K562 (cell line): ENCODE measurements at places on chromosomes 4 and X. TPM values are rescaled to one million over a fixed set of nuclear protein-coding genes. Genes with fewer than 3 reads are reported as not detected.

The TLR3 gene
- total RNA-seq = not detected in 2 replicates

The PCSK1N gene
- total RNA-seq = 0.36 and 0.55 TPM in 2 replicates

DNA sequence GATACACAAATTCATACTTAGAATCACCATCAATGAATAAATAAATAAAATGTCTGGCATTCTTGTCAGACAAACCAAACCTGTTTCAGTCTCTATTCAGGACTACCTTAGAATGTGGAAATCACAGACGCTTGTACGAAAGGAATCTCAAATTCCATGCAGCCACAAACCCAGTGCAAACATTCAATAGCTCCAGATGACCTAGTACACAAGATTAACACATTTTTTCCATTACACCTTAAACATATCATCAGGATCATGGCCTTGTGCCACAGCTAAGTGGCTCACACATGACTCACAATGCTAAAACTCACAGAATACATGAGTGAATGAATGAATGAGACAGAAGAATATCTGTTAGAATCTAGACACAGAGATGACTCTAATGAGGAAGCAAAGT lies 134.2 kb downstream of the PWWP3B start:
- no peaks in the 10 kb centered on the region for H3K27me3 ChIP-seq
- H3K4me1 ChIP-seq = no peaks in the 10 kb centered on the region
- no peak overlapping the region for H3K4me3 ChIP-seq
- DNase-seq = no peak
- no peaks in the 10 kb centered on the region for H3K36me3 ChIP-seq
- no peak overlapping the region for H3K27ac ChIP-seq

DNA sequence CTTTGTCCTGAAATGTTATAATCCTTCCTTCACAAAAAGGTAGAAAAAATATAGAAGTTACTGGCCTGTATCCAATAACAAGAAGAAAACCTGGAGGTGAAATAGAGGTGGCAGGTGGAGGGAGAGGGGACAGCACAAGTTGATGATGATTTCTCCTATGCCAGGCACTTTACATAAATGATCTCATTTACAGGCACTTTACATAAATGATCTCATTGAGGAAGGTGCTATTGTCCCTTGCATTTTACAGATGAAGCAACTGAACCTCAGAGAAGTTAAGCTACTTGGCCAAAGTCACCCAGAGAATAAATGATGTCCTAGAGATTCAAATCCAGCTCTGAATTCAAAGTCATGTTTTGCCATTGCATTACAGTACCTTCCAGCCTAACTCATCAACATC lies 7.1 kb upstream of the OPHN1 start:
- H3K4me1 ChIP-seq = peaks cover 5% of the 10 kb centered on the region; the same call in 2 of the 3 replicates
- no peaks in the 10 kb centered on the region for H3K36me3 ChIP-seq
- H3K4me3 ChIP-seq = no peak overlapping the region
- H3K27ac ChIP-seq = no peak overlapping the region
- no peak for DNase-seq

The AR gene
- total RNA-seq = 0.04 and 0.07 TPM in 2 replicates

DNA sequence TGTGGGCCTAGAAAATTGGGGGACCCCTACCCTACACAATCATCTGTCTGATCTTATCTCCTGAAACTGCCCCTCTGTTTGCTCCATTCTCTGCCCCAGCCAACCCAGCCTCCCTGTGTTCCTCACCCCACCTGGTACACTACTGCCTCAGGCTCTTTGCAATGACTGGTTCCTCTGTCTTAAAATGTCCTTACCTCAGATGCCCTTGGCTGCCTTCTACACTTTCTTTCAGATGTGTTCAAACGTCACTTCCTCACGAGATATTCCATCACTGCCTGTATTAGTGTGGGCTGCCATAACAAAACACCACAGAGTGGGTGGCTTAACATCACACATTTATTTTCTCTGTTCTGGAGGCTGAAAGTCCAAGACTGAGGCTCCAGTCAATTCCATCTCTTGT lies 29.2 kb downstream of the QDPR start:
- peaks cover 14% of the 10 kb centered on the region; the same call in 1 of the 3 replicates for H3K36me3 ChIP-seq
- no peak for DNase-seq

DNA sequence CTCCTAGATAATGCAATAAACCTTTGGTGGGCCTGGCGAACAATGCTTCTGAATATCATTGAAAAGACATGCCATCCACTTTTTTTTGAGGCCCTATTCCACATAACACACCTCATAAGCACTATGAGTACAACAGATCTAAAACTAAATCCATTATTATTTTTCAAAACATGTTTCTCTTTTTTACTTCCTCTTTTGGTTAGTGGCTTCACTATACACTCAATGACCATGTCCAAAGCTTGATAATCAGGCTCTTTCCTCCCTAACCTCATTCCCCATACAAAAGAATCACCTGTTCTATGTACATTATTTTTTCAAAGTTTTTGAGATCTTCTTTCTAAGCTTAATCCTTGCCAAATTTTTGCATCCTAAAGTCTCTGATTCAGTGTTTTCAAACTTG lies 20.4 kb upstream of the NPY2R start:
- H3K36me3 ChIP-seq = no peaks in the 10 kb centered on the region
- no peaks in the 10 kb centered on the region for H3K4me1 ChIP-seq
- no peaks in the 10 kb centered on the region for H3K27me3 ChIP-seq
- no peak overlapping the region for H3K27ac ChIP-seq

- DNase-seq = no peak
- no peak overlapping the region for H3K4me3 ChIP-seq
- H3K4me1 ChIP-seq = no peaks in the 10 kb centered on the region
Measured at GRCh38 chr4:3220476-3221183, 28.3 kb upstream of the MSANTD1 start.

DNA sequence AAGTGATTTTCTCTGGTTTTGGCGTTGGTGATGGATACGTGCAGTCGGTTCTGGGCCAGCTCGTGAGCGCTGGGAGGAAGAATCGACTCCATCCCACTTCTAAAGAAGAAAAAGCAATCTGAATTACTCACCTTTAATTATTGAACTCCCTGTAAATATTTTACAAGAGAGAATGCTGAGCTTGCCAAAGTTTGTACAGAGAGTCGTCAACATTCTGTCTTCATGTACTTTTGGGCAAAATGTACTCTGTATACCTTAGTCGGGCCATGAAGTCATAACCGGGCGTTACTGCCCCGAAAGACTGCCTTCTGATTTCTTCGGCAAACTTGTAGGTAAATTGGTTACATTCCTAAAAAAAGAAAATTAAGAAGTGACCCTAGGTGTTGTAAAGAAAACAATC lies 5.5 kb downstream of the PNPLA4 start:
- no peak overlapping the region for H3K4me3 ChIP-seq
- H3K36me3 ChIP-seq = peaks cover 26% of the 10 kb centered on the region; the same call in 1 of the 3 replicates
- DNase-seq = no peak
- no peaks in the 10 kb centered on the region for H3K27me3 ChIP-seq

- H3K36me3 ChIP-seq = no peaks in the 10 kb centered on the region
- no peak for DNase-seq
- H3K27me3 ChIP-seq = no peaks in the 10 kb centered on the region
Measured at GRCh38 chrX:51598899-51599298, 19.8 kb downstream of the CENPVL3 start.

- no peak overlapping the region for H3K27ac ChIP-seq
- H3K36me3 ChIP-seq = no peaks in the 10 kb centered on the region
- DNase-seq = no peak
Measured at GRCh38 chr4:40621229-40621591, 8.5 kb downstream of the RBM47 start.
